Activated CD8-positive, alpha-beta memory T cell treated with anti-CD3 and anti-CD28 coated beads, Interleukin-2, amount 10 ng/mL, durations not matched to agents 7 days and 5 days (primary cell): ENCODE measurements at places on chromosomes 2 and 18. TPM values are rescaled to one million over a fixed set of nuclear protein-coding genes. Genes with fewer than 3 reads are reported as not detected.

DNA sequence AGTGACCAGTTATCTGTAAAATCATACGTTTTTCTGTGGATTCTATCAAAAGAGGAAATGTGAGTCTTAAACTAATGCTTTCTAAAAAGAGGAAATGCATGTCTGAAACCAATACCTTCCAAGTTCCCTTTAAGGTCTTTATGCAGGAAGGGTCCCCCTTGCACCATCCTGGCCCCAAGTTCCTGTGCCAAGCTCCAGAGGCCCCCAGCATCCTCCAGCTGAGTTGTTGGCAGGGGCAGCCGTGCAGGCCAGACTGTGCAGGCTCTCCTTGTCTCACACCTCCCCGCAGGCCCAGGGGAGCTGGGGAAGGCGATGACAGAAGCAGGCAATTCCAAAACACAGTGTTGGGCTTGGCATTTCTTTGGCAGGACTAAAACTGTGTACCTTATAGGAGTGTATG is 39.2 kb downstream of the DPYSL5 start:
- H3K27me3 ChIP-seq: peaks cover 20% of the 10 kb centered on the region
- H3K4me3 ChIP-seq: no peak overlapping the region
- H3K4me1 ChIP-seq: no peaks in the 10 kb centered on the region
- DNase-seq: no peak

GRCh38 chr2:212181646-212182045 is 357.0 kb downstream of the ERBB4 start:
- H3K27ac ChIP-seq: no peak overlapping the region
- no peaks in the 10 kb centered on the region for H3K4me1 ChIP-seq
- H3K36me3 ChIP-seq: no peaks in the 10 kb centered on the region
- no peak overlapping the region for H3K4me3 ChIP-seq
- H3K27me3 ChIP-seq: no peaks in the 10 kb centered on the region

DNA sequence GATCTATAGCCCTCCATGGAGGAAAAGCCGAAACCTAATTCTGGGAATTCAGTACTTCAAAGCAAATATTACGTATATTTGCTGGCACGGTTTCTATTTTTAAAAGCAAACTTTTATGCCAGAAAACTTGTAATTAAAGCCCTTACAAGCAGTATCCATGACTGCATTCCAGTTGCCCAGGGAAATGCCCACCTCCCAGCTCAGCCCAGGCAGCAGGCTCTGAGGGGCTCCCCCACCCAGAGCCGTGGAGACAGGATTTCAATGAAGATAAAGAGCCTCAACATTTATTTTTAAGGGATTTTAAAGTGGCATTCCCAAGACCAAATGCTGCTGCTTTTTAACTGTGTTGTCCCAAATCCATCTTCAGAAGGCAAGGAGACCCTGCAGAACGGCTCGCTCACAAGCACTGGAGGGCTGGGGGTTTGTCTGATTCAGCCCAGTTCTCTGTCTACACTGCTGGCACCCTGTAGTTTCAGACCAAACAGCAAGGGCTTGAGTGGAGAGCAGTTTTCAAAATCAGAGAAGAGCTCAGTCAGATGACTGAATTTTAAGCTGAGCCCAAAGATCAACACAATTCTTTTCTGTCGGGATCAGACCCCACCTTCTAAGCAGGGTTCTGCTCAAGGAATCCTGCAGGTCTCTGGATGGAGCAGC is 105.1 kb downstream of the KCNF1 start:
- DNase-seq: no peak
- H3K27me3 ChIP-seq: peaks cover 39% of the 10 kb centered on the region
- H3K4me1 ChIP-seq: no peaks in the 10 kb centered on the region
- H3K27ac ChIP-seq: no peak overlapping the region
- H3K4me3 ChIP-seq: no peak overlapping the region
- H3K36me3 ChIP-seq: no peaks in the 10 kb centered on the region

GRCh38 chr2:23606196-23606595 is 221.2 kb downstream of the KLHL29 start:
- H3K4me1 ChIP-seq: peaks cover 8% of the 10 kb centered on the region
- no peak overlapping the region for H3K27ac ChIP-seq
- H3K27me3 ChIP-seq: peaks cover 28% of the 10 kb centered on the region
- no peak for DNase-seq
- H3K4me3 ChIP-seq: no peak overlapping the region

TCF23 gene
- not detected for total RNA-seq

UBE2E3 gene
- 49.6 TPM for total RNA-seq
